Omental fat pad (tissue), 4 donors: ENCODE measurements at places on chromosomes 16 and 17.
A peak's percentile ranks its signal among the peaks of the same experiment; 100 is the strongest.

- no peak for DNase-seq
Measured at GRCh38 chr17:38898812-38899348, 26.5 kb upstream of the LASP1NB start.

GRCh38 chr17:693791-694638 lies 20.6 kb downstream of the VPS53 start:
- no peak for DNase-seq

DNA sequence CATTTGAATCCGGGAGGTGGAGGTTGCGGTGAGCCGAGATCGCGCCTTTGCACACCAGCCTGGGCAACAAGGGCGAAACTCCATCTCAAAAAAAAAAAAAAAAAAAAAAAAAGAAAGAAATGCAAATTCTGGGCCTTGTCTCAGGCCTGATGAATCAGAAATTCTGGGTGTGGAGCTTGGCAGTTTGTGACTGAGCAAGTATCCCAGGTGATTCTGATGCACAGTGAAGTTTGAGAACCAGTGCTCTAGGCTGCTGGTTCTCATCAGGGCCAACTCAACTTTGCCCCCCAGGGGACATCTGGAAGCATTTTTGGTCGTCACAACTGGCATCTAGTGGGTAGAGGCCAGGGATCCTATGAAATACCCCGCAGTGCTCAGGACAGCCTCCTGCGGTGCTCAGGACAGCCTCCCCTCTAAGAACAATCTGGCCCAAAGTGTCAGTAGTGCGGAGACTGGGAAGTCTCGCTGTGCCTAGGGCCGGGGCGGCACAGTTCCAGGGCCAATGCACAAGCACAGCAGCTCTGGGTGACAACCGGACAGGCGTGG lies 55.9 kb downstream of the SDK2 start:
- DNase-seq: no peak

GRCh38 chr17:2940352-2940751 lies 123.1 kb downstream of the OR1D5 start:
- no peak for DNase-seq

DNA sequence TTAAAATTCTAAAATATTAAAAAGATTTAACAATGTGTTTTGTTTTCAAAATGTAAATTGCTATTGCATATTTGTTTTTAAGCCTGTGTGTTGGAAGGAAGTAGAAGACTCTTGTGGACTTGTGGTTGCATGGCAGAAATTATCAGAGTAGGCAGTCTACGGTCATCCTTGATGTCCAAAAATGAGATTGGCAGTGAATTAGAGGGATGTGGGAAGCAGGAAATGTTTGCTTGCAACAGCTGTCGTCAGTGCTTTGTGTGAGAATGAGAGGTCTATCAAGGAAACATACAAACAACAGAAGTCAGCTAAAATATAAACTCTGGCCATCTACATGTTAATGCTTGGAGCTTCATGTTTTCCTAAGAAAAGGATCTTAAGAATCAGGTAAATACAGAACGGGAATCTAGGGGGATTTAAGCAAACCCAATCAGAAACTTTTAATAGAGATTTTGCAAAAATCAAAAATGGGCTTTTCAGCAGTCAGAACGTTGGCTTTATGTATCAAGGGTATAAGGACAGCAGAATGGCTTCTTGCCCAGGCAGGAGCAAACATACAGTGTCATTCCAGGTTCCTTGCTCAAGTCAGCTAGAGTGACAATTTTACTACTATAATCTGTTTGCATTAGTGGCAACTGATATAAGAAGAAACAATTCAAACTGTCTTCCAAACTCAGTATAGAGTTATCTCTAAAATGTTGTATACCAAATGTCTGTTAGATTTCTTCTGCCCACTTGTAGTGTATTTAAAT lies 196.7 kb downstream of the CYB561 start:
- DNase-seq: no peak

GRCh38 chr17:14833201-14833785 lies 431.8 kb downstream of the PMP22 start:
- no peak for DNase-seq

GRCh38 chr17:68288375-68288774 lies 2.6 kb downstream of the SLC16A6 start:
- no peak for DNase-seq

DNA sequence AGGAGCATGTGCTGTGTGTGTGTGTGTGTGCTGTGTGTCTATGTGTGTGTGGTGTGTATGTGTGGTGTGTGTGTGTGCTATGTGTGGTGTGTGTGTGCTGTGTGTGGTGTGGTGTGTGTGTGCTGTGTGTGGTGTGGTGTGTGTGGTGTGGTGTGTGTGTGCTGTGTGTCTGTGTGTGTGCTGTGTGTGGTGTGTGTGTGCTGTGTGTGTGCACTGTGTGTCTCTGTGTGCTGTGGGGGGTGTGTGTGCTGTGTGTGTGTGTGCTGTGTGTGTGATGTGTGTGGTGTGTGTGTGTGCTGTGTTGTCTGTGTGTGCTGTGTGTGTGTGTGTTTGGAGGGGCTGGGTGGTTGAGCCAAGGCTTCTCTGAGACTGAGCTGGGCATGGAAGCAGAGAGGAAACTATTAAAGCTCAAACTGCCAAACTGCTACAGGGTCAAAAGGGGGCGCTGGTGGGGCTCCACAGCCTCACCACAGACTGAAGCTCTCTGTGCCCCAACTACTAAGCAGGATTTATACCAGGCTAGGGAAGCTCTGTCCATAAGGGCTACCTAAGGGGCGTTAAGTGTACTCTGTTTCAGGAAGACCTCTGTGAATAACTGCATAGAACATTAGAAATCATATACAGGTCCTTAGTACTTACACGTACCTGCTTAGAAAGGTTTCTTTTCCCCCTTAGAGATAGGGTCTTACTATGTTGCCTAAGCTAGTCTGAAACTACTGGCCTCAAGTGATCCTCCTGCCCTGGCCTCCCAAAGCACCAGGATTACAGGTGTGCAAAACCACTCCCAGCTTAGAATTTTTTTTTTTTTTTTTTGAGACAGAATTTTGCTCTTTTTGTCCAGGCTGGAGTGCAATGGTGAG lies 27.8 kb upstream of the GHDC start:
- DNase-seq: no peak

DNA sequence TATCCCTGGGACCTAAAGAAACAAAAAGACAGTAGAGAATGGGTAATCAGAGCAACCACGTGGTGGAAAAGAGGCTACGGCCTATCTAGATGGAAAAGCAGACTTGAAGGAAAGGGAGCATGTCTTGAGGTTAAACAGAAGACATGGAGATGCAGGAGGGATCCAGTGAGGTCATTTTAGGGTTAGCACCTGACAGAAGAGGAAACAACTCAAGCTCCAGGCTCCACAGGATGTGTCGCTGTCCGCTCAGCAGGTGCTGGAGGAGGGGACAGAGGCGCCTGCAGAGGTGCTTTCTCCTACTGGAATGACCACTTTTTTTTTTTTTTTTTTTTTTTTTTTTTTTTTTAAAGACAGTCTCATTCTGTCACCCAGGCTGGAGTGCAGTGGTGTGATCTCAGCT lies 47.5 kb upstream of the CLEC3A start:
- DNase-seq: no peak

GRCh38 chr17:76138234-76138895 lies 2.7 kb downstream of the FOXJ1 start:
- no peak for DNase-seq

DNA sequence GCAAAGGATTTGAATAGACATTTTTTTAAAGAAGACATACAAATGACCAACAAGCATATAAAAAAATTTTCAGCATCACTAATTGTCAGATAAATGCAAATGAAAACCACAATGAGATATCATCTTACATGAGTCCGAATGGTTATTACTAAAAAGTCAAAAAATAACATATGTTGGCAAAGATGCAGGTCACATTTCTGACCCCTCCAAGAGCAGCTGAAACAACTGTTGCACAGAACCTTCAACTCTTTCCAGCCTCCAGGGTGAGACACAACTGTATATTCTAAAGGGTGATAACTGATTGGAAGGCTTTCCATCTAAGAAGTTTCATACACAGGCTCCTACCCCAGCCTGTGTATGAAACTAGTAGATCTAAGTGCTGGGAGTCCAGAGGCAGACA lies 51.9 kb downstream of the SLFN5 start:
- DNase-seq: no peak

- no peak for DNase-seq
Measured at GRCh38 chr16:9060225-9060624, 31.2 kb upstream of the HAPSTR1 start.

GRCh38 chr16:714558-715476 lies at the start of gene METRN:
METRN (plus strand) TSS chr16:715118; CDS start chr16:715290, 172 bp downstream.
- DNase-seq: peak; percentile 83

GRCh38 chr17:82154881-82155331 lies 56.9 kb upstream of the FASN start:
- DNase-seq: no peak

DNA sequence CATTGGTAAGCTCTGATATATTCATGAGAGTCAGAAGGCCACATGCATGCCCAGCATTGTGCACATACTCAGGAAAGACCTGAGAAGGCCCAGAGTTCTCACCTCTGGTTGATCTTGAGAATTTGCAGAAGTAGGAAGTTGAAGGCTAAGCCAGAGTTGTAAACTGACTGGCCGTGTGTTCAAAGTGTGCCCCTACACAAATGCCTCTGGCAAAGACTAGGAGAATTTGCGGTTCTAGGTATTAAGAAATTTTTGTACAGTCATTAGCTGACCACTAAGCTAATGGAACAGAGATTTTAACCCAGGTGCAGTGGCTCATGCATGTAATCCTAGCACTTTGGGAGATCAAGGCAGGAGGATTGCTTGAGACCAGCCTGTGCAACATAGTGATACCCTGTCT lies 25.0 kb downstream of the FBXL20 start:
- DNase-seq: no peak

- DNase-seq: no peak
Measured at GRCh38 chr17:33687831-33688230, 394.7 kb upstream of the ASIC2 start.

DNA sequence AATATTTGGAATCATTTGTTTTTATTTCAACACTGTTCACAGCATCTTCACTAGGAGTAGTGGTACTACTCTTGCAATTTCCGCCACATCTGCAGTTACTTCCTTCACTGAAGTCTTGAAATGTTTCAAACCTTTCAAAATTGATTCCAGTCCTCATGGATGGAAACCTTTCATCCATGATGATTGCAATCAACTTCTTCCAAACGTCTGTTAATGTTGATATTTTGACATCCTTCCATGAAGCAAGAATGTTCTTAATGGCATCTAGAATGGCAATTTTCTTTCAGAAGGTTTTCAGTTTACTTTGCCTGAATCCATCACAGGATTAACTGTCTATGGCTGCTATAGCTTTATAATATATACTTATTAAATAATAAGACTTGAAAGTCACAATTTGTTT lies 736.8 kb upstream of the CA10 start:
- DNase-seq: no peak

- no peak for DNase-seq
Measured at GRCh38 chr17:80082403-80083135, 18.8 kb upstream of the GAA start.

GRCh38 chr17:38511150-38512108 lies 83.2 kb downstream of the ARHGAP23 start:
- DNase-seq: no peak

DNA sequence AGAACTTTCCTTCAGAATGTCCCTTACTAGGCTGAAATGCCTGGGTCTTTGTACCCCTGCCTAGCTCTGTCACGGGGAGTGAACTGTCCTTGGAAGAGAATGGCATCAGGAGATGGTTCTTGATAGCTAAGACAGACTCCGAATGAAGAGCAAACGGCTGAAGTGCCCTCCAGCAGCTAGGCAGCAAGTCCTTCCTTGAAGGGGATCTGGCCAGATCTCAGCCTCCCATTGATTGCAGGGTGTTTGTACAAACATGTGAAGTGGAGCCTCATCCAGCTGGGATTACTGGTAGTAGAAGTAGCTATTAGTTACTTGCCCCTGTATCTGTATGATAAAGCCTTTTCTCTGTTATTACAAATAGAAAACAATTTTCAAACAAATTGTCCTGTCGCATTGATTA lies 30.9 kb downstream of the LRRC36 start:
- no peak for DNase-seq
